ENCODE measurements at places on chromosomes 5 and 9.

GRCh38 chr5:95841914-95842812 lies 19.6 kb upstream of the GLRX start:
- no peak for DNase-seq
- no peak overlapping the region for H3K27ac ChIP-seq
- H3K27me3 ChIP-seq = no peaks in the 10 kb centered on the region
- H3K4me3 ChIP-seq = no peak overlapping the region
- peaks cover 21% of the 10 kb centered on the region for H3K4me1 ChIP-seq

DNA sequence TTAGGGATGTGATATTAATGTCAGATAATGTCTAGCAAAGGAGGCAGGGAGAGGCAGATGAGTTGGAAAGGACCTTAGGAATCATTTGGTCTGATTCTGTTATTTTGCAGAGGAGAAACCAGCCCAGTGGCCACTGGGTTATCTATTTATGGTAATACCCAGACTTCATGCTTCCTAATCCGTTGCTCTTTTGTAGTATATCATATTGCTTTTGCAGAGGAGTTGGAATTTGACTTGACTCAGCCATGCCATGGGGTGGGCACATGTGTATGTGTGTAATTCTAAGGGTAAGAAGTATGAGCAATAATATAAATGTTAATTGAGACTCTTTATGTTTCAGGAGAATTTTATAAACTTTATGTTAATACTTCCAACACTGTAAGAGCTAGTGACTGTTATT lies 7.3 kb downstream of the GPR21 start:
- H3K4me1 ChIP-seq = no peaks in the 10 kb centered on the region
- no peaks in the 10 kb centered on the region for H3K27me3 ChIP-seq
- no peak for DNase-seq
- H3K27ac ChIP-seq = no peak overlapping the region
- H3K4me3 ChIP-seq = no peak overlapping the region

- no peak overlapping the region for H3K4me3 ChIP-seq
- no peak for DNase-seq
- H3K27ac ChIP-seq = no peak overlapping the region
- H3K27me3 ChIP-seq = no peaks in the 10 kb centered on the region
Observed at GRCh38 chr9:80646211-80646610, 1043.1 kb downstream of the TLE1 start.

- H3K4me1 ChIP-seq = no peaks in the 10 kb centered on the region
- no peak overlapping the region for H3K27ac ChIP-seq
- H3K4me3 ChIP-seq = no peak overlapping the region
Observed at GRCh38 chr5:34486160-34486848, 169.8 kb upstream of the RAI14 start.

DNA sequence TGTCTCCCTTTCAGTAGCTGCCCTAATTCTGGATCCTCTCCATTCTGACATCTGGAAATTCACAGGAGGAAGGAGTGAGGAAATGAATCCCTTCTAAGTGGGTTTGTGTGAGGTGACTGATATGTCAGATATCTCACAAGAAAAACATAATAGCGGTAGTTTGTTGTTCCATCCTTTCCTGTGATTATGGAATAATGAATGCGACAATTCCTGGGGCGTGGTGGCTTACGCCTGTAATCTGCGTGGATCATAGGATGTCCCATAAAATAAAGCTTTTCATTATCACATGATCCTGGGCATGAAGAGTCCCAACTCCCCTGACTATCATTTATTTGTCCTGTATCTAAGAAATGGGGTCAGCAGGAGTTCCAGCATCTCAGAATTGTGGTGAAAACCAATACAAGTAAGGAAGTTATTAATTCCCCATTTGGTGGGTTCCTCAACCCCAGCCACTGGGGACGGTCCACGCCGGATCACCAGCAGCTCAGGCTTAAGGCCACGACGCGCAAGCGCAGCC lies 375 bp upstream of the C5orf24 start:
- H3K36me3 ChIP-seq = peaks cover 41% of the 10 kb centered on the region
- H3K27ac ChIP-seq = peak overlapping the region; percentile 96
- DNase-seq = no peak
- no peaks in the 10 kb centered on the region for H3K27me3 ChIP-seq

DNA sequence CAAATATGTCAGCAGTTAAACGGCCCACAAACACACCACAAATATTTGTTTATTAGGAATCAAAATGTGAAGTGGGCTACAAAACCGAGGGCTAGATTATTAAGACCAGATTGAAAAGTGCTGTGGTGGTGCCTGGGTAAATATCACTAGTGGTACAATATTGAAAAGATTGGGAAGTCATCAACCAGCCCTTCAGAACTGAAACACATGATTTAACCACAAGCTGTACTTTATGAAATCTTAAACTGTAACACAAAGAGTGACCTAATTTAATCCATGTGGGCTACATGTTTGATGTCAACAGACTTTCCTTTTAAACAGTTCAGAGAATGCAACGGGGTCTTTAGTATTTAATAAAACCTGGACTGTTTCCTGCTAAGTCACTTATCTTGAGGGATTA lies 182.3 kb downstream of the SPATA31D1 start:
- H3K27me3 ChIP-seq = no peaks in the 10 kb centered on the region
- DNase-seq = no peak
- no peak overlapping the region for H3K27ac ChIP-seq

GRCh38 chr9:137462396-137462985 lies 3.4 kb upstream of the NSMF start:
- no peak for DNase-seq
- H3K4me1 ChIP-seq = peaks cover 17% of the 10 kb centered on the region
- H3K36me3 ChIP-seq = peaks cover 6% of the 10 kb centered on the region
- H3K27ac ChIP-seq = no peak overlapping the region
- no peaks in the 10 kb centered on the region for H3K27me3 ChIP-seq

DNA sequence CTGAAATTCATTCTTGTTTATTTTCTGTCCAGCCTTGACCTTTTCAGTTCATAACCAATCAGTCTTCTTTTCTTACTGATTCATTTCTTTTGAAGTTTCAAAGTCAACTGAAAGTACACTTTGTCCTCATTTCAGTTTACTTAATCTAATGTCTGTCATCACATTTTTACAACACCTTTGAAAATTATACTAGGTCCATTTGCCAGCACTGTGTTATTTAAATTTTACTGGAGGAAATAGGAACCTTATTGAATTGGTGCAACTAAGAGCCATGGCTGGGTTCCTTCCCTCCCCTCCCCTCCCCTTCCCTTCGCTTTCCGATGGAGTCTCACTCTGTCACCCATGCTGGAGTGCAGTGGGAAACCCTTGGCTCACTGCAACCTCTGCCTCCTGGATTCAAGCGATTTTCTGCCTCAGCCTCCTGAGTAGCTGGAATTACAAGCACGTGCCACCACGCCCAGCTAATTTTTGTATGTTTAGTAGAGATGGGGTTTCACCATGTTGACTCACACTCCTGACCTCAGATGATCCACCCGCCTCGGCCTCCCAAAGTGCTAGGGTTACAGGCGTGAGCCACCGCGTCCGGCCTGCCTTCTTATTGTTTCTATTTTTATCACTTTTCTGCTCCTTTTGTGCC lies 6.3 kb downstream of the RMI1 start:
- no peaks in the 10 kb centered on the region for H3K27me3 ChIP-seq
- no peak for DNase-seq
- peaks cover 21% of the 10 kb centered on the region for H3K36me3 ChIP-seq

DNA sequence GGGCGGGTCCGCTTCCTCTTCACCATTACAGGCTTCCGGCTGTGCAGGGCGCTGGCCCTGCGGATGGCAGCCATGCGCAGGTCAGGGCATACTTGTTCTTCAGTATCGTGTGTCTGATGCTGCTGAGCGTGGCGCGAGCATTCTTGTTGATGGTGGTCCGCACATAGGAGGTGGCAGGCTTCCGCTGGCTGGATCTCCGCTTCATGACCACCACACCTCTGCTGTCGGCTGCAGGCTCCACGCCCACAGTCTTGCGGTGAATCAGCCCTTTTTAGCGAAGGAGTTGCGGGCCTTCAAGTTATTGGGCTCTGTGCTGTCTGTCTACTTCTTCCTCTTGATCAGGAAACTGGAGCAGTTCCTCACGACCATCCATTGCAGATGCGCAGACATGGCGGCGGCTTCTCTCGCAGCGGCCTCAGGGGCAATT lies 62.4 kb upstream of the ZNF608 start:
- peak overlapping the region; percentile 82 for H3K27ac ChIP-seq
- peak overlapping the region; percentile 46 for H3K4me3 ChIP-seq
- H3K27me3 ChIP-seq = no peaks in the 10 kb centered on the region

DNA sequence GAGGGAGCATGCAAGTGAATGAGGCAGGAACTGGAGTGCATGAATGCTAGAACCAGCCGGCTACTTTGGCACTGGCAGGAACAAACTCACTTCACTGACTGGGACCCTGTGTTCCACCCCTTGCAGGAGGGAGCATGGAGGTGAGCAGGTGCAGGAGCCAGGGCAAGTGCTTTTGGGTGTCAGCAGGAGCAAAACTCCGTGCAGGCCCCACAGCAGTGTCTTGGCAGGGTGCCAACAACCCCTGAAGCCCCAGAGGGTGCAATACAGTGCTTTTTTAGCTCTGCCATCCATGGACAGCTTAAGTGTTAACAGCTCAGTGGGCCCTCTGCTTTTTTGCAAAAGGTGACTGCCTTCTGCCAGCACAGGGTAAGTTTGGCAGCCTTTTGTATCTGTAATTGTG lies 245.8 kb upstream of the PCSK5 start:
- H3K27me3 ChIP-seq = no peaks in the 10 kb centered on the region
- H3K27ac ChIP-seq = no peak overlapping the region
- H3K36me3 ChIP-seq = no peaks in the 10 kb centered on the region
- DNase-seq = no peak

- H3K27ac ChIP-seq = no peak overlapping the region
- H3K4me3 ChIP-seq = no peak overlapping the region
- DNase-seq = no peak
- H3K27me3 ChIP-seq = no peaks in the 10 kb centered on the region
- H3K36me3 ChIP-seq = no peaks in the 10 kb centered on the region
Observed at GRCh38 chr5:57332361-57332760, 150.2 kb downstream of the ACTBL2 start.

- no peak overlapping the region for H3K27ac ChIP-seq
- peaks cover 3% of the 10 kb centered on the region for H3K27me3 ChIP-seq
- H3K36me3 ChIP-seq = no peaks in the 10 kb centered on the region
Observed at GRCh38 chr5:35188031-35188457, 42.2 kb downstream of the PRLR start.

DNA sequence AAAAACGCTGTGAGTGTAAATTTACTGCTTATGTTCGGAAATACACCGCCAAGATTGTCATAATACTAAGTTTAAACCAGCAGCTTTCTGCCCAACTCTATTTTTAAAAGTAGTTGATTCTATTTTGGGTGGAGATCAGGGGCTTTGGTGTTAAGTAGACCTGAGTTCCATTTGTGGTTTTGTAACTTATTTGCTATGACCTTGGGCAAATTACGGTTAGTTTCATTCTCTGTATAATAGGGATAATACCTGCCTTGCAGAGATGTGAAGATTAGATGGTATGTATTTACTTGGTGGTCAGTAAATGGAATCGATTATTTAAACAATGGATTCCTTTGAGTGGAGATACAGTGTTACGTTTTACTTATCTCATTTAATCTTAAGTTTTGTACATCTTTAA lies 1.6 kb downstream of the RAD23B start:
- H3K4me3 ChIP-seq = peak overlapping the region; percentile 98
- peaks cover 16% of the 10 kb centered on the region for H3K36me3 ChIP-seq
- H3K4me1 ChIP-seq = peaks cover 3% of the 10 kb centered on the region
- no peak for DNase-seq
- no peaks in the 10 kb centered on the region for H3K27me3 ChIP-seq

DNA sequence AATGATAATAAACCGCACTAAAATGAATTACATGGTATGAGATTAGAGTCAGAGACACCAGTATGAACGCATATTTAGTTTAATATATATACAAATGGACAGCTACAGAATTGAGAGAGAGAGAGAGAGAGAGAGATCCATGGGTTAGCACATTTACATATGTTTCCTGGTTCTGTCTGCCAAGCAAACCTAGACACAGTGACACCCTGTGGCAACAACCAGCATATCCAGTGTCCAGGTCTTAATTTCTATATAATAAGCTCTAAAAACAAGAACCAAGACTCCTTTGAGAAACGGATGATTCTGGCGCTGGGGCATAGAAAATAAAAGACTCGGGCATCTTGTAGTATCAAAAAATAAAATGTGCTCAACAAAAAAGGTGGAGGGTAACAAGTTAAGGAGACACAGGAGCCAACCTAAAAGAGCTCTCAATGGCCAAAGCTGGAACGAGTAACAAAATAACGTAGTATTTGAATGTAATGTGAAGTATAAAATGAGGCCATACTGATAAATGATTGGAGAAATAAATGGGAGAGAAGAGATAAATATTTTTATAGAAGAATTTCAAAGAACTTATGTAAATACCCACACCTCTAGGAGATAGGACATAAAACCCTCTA lies 84.5 kb downstream of the RFX3 start:
- no peaks in the 10 kb centered on the region for H3K4me1 ChIP-seq
- no peak overlapping the region for H3K27ac ChIP-seq
- DNase-seq = peak; percentile 6
- no peaks in the 10 kb centered on the region for H3K27me3 ChIP-seq

DNA sequence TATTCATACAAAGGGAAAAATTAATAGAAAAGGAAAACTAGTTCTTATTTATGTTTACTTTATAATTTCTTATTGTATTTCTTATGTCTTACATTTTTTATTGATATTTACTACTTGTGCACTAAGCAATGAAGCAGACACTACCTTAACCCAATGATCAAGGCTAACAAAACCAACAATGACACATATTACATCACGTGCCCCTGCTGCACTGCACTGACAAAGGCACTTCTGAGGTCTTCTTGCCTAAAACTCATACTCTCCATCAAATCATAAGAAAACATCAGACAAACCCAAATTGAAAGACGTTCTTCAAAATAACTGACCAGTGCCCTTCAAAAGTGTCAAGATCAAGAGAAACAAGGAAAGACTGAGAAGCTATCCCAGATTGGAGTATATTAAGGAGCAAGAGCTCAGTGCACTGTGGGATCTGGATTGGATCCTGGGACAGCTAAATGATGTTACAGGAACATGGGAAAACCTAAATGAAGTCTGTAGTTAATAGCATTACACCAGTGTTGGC lies 230.9 kb downstream of the AUH start:
- no peaks in the 10 kb centered on the region for H3K4me1 ChIP-seq
- no peak overlapping the region for H3K27ac ChIP-seq
- H3K36me3 ChIP-seq = no peaks in the 10 kb centered on the region
- no peak for DNase-seq
- H3K4me3 ChIP-seq = no peak overlapping the region

GRCh38 chr5:79305706-79306105 lies 69.8 kb downstream of the JMY start:
- DNase-seq = no peak
- no peak overlapping the region for H3K4me3 ChIP-seq
- H3K27me3 ChIP-seq = no peaks in the 10 kb centered on the region
- H3K36me3 ChIP-seq = peaks cover 13% of the 10 kb centered on the region

GRCh38 chr5:158390577-158390976 lies 531.6 kb upstream of the CLINT1 start:
- H3K27ac ChIP-seq = no peak overlapping the region
- no peaks in the 10 kb centered on the region for H3K4me1 ChIP-seq
- no peak for DNase-seq
- H3K27me3 ChIP-seq = no peaks in the 10 kb centered on the region

DNA sequence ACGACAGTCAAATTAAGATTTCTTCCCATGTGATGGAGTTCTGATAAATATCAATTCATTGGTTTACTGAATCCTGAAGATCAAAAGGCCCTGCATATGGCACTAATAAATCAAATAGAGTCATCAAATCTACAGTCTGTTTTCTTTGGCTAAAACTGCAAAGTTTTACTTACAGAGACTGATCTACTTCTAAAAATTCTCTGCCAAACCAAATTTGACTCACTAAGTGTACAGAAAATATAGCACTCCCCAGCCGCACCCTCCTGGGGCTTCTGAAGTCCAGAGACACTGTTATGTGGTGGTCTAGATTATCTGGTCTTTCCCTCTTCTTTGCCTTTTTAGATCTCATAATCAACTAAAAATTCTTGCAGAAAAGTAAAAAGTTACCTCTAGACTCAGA lies 237.7 kb downstream of the MLLT3 start:
- H3K27me3 ChIP-seq = no peaks in the 10 kb centered on the region
- H3K4me1 ChIP-seq = no peaks in the 10 kb centered on the region
- DNase-seq = no peak
- H3K27ac ChIP-seq = no peak overlapping the region
- H3K4me3 ChIP-seq = no peak overlapping the region

Data from K562 (cell line).